ENCODE measurements at places on chromosomes 2 and 18. TPM values are rescaled to one million over a fixed set of nuclear protein-coding genes. Genes with fewer than 3 reads are reported as not detected.

Gene RGPD4
- total RNA-seq = not detected

Gene MAP3K19
- not detected for total RNA-seq

Gene SGPP2
- 2.1 TPM for total RNA-seq

GRCh38 chr2:45648636-45649035 is 2.8 kb upstream of the PRKCE start:
- no peak for DNase-seq

GRCh38 chr2:191240871-191241270 is 4.3 kb upstream of the MYO1B start:
- no peak for DNase-seq

Measured in right atrium auricular region (tissue), 2 donors.